ENCODE measurements at places on chromosomes 1 and 21.
A peak's percentile ranks its signal among the peaks of the same experiment; 100 is the strongest.

DNA sequence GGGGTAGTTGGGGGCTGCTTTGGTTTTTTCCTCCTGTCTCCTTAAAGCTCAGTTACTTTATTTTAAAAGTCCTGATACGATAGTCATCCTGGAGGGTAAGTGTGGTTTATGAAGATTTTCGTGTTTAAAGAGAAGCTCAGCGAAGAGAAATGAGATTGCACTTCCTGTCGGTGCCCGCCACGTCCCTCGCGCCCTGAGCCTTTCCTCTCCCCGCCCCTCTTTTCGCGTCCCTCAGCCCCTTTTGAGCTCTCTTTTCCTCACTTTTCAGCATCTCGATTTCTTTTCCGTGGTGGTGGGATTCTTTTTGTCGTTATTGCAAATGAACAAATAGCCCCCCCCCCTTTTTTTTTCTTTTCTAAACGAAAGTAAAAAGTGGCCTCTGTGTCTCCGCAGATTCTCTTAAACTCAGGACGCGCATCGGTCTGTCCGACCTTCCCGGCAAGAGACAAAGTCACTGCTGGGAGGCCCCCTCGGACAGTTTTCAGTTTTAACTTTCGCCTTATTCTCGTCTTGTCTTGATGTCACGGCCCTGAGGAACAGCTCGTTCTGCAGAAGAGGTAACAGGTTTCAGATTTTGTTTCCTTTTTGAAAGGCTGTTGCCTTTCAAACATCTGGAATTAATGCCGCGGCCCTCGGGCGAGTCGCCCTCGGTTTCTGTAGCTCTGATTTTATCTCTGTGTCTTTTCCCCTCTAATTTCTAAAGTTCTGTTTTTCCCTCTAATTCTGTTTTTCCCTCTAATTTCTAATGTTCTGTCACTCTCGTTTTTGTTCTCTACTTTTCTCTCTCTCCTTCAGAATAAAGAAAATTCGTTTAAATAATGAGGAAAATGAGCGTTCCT is 1.0 kb upstream of the DMRTA2 start:
- DNase-seq: no peak

DNA sequence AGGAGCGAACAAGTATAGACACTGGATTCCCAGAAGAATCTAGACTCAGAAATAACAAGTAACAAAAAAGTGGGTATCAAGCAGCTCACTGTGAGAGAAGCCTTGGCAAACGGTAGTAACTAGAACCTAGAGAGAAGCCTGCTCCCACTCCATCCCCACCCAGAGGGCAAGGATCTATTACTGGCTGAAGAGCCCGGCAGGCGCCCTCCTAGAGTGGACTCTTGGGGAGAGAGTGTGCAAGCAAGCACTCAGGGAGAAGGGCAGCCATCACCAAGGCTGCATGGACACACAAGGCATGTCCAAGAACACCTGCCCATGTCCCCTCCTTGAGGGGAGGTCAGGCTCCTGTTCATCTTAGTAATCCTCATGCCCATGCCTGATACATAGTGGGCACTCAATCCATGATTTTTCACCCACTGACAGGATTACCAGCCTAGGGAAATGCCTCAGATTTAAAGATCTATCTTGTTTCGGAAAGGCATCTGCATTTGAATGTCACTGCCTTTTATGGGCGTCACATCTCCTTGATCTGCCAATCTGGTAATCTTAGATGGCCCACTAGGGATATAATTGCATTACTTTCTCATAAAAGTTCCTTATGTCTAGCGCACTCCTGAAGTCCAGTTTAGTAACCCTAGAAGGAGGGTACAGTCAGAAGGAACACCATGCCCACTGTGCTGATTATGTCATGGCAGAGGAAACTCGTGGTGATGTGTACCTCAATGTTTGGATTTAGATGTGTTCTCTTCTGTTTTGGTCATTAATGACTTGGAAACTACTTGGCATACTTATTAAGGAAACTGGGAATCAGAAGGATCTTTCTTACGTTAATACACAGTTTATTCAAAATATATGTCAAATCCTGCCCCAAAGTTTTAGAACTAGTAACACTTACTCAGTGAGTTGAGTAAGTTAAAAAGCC is 14.4 kb downstream of the CNN3 start:
- DNase-seq: no peak

- no peak for DNase-seq
These were observed 14.1 kb downstream of the TMEM201 start for GRCh38 chr1:9602794-9603167.

DNA sequence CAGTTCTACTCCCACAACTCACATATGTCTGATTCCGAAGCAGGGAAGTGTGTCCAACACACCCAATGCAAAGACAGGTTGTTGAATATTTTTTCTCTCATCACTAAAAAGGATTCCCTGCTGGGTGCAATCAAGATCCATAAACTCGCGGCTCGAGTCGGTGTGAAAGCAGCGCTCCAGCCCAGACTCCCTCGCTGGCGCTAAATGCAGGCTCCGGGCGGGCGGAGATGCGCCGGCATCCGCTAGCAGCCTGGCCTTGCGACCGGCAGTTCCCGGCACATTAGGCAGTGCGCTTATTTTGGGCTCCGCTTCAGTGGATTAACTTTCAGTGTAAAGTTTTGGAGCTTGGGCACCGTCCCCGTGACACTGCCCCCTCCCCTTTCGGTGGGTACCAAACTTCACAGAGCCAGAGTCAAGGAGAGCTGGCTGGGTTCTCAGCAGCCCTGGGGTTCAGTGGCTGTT is 87.7 kb upstream of the POU3F1 start:
- DNase-seq: no peak

DNA sequence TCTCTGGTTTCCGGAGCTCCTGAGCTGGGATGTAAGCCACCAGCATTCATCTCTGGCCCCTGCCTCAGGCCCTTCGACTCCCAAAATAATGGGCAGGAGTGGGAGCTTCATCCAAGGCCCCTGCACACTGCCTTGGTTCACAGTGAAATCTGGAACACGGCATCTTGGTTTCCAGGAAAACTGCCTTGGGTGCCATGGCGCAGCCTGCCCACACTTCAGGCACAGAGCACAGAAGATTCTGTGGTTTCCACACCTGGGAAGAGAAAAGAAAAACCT is 48.8 kb upstream of the POFUT2 start:
- DNase-seq: no peak

DNA sequence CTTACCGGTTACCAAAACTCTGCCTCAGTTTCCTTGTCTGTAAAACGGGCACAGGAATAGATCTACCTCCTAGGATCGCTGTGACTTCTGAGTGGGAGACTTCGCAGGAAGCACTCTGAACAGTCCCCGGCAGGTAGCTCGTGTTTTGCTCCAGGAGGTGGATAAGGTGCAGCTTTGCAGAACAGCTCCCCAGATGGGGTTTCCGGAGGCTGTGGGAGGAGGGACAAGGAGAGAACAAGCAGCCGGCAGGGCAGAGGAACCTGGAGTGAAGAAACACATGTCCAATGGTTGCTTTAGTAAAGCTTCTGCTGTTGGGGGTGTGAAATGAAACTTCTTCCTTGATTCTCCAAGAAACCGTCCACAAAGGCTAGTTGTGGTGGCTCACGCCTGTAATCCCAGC is 95.5 kb upstream of the TARDBP start:
- DNase-seq: no peak

DNA sequence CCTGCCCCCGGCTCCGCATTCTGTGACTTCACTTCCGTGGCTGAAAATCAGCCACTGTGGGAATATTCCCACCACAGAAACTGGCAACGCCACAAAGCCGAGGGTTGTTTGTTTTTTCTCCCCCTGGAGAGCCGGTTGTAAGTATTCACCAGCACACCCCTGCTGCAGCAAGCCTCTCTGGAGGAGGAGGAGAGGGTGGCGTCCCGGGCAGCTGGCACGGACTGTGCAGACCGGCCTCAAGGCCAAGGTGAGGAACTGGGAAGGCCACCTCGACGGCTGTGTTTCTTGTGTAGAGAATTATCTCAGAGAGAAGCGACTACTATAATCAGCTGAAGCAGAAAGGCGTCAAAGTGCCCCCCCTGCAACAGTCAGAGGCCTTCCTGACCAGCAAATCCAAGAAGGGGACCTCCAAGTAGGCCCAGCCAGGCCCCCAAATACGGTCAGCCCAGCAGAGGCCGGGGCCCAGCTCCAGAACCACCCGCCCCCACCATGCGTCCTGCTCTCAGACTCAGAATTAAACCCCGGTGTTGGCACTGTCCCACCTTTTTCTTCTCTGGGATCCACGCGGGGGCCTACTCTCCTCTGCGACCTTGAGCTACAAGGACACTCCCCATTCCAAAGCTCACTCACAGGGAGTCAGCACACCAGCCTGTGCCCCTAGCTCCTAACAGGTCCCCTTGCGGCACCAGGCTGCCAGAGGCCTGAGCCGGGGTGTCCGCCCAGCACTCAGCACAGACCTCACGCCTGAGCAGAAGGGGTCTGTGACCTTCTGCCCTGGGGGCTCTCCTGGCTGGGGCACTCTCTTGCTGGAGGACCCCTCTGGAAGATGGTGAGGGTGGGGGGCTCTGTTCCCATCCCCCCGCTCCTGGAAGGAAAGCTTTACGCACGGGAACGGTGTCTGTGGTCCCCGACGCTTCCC is 1.2 kb upstream of the SMIM1 start:
- no peak for DNase-seq

GRCh38 chr1:43426221-43426620 is 27.5 kb downstream of the HYI start:
- DNase-seq: no peak

DNA sequence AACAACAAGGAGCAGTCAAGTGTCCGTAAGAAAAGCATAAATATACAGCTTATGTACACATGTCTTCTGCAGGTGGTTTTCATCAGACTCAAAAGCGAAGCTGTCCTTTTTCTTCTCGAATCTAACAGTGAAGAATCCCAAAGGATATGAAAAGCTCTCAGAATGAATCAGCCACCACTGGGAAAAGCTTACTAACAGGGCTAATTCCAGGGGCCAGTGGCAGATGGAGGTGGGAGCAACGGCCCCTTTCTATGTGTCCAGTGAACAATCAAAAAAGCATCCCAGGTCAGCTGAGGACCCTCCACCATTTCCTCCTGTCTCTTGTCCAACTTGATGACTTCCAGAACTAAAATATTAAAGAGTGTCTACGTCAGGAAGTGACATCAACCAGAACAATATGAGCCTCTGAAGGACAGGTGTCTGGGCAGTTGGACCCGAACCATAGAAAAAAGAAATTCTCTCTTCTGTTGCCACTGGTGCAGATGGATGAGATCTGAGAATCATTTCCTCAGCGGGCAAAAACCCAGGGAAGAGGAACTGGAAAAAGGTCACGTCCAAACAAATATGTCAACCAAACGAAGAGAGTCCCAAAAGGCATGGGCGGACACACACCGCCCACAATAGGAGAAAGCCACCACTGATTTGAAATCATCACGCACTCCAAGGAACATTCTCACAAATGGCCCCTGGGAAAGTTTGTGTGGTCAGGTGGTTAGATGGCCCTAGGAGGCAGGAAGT is 70.4 kb upstream of the TIAM1 start:
- no peak for DNase-seq

DNA sequence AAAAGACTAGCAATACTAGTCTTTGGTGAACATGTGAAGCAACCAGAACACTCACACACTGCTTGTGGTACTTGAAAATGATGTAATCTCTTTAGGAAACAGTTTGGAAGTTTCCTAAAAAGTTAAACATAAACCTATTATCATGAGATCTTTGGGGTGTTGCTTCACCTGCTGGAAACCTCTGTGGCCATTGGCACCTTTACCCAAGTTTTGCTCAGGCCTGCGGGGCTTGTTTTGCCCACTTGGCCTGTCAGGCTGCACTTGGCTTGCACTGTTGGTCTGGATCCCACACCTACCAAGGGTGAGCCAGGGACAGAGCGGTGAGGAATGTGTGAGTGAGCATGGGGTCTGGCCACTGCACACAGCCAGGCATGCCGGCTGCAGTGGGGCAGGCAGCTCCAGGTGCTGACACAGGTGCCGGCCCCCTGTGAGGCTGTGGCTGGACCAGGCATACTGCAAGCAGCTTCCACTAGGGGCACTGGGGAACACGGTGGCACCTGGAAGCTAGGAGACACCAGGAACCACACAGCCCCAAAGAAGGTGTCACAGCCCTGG is 14.4 kb upstream of the FNBP1L start:
- DNase-seq: no peak

GRCh38 chr1:160346463-160346862 is 3.3 kb downstream of the NCSTN start:
- DNase-seq: no peak

GRCh38 chr1:8914466-8914865 is 31.2 kb upstream of the CA6 start:
- no peak for DNase-seq

DNA sequence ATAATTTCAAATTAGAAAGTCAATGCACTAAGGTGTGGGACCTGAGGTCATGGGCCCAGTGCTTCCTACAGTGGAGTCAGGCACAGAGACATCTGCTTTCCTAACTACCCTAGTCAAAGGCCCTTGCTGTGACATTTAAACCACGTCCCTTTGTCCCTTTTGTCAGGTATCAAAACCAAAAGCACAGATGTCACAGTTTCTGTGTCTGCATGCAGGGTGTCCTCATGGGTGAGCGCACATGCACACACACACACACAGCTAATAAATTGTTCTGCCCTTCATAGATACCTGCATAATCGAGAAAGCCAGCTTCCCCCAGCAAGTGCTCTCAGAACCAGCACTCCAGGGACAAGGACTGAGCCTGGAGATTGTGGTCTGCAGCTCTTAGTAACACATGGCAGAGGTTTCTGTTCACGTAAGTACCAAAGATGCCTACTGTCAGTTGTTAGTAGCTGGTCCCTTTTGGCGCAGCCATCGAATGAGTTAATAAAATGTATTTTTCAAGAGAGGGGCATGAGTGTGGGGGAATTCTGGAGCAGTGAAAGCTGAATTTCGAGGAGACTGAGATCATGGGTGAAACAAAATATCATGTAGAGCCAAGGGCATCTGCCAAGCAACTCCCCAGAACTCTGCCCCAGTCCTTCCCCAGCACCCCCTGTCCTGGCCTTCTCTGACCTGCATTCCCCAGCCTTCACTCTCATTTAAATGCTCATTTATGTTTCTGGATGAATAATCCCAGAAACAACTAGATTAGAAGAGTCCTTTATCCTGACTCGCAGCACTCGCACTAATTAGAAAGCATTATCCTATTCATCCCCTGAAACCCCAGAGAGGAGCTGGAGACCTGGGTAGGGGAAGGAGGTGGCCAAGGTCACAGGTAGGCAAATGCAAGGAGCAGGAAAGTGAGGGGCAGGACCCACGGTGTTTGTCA is 25.5 kb downstream of the TNR start:
- DNase-seq: peak; percentile 17

GRCh38 chr1:27109103-27109822 is 45.7 kb downstream of the SLC9A1 start:
- no peak for DNase-seq

DNA sequence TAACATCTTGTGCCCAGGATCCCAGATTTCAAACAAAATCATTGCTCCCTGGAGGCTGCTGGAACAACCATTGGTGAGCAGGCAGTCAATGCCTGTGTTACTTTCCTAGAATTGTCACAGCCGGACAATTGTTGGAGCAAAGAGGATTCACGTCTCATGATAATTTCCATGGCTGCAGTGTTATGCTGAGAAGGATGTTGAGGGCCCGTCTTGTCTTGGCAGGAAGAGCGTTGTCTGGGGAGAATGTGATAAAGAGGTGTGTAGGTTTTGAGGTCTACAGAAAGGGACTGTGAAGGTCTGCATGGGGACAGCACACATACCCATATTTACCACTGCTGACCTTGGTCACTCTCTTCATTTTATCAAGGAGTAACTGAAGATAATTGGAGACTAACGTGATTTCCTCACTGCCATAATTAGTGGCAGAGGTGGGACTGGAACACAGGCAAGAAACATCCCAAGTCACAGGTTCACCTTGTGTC is 6.3 kb downstream of the MECR start:
- DNase-seq: no peak
